Stimulated activated CD4-positive, alpha-beta T cell treated with anti-CD3 and anti-CD28 coated beads, Interleukin-4, amount 100 ng/mL, for 1 hour (primary cell): ENCODE measurements at places on chromosomes 4 and X.
A peak's percentile ranks its signal among the peaks of the same experiment; 100 is the strongest.

GRCh38 chr4:77872723-77873445 lies 10.3 kb downstream of the MRPL1 start:
- DNase-seq: no peak

DNA sequence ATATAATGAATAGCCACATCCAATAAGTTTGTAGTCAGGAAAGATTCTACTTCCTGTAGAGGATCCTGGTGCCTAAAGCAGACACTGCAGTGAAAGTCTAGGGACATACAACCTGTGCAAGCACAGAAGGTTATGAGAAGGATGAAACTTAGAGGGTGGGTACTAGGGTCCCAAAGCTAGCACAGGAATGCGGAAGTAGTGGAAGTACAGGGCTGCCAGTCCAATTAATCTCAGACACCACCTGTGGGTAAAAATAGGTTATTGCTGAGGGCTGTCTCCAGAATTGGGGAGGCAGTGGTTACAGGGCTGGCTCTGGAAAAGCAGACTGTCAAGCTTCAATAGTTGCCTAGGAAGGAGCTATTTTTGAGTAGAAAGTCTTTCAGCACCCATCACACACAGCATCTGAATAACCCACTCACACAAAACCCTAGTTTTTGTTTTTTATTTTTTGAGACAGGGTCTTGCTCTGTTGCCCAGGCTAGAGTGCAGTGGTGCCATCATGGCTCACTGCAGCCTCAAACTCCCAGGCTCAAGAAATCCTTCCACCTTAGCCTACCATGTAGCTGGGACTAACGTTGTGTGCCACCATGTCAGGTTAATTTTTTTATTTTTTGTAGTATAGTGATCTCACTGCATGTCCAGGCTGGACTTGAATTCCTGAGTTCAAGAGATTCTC lies 50.8 kb upstream of the ELF2 start:
- no peak for DNase-seq

DNA sequence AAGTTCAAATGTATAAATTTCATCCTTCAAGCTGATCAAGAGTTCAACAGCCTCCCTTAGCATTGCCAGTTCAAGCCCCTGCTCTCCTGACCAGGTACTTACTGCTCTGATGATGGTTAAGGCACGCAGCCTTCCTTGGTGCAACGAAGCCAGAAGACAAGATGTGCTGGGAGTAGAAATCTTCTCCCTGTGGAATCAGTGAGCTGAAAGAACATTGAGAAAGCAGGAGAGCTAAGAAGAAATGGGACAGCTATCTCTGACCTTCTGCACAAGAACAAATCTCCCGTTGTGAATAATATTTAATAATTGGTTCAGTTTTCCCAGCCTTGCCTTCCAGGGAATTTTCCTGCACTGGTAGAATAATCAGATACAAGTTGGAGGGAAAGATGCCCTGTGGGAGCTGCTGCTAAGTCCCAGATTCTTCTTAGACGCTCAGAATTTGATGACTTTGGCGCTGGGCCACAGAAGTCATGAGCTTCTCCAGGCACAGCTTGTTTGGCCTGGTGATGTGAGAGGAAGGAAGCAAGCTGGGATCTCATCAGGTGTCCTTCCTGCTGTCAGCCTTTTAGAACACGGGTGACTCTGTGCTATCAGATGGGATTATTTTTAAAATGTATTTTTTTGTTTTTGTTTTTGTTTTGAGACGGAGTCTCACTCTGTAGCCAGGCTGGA lies 77.8 kb downstream of the CD38 start:
- no peak for DNase-seq

DNA sequence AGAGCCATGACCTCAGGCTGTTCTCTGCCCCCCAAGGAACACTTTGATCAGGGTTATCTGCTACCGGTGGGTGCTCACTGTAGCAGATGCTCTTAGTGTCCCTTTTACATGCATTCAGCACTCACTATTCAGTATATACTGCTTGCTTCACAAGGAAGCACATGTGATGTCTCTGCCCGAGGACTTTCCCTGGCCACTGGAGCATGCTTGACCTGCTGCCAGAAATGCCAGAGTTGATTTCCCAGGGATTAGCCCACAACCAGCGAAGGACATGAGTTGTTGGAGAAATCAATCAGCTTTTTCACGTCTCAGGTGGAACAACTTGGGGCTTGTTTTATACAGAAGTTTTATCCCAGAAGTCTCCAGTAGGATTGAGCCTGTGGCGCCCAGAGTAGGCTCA lies 51.2 kb upstream of the RPS6KA3 start:
- no peak for DNase-seq

GRCh38 chrX:153638436-153639176 lies 8.4 kb upstream of the DUSP9 start:
- no peak for DNase-seq

- DNase-seq: no peak
Measured at GRCh38 chr4:42302348-42302747, 94.9 kb upstream of the SHISA3 start.

GRCh38 chr4:13093170-13093569 lies 391.0 kb downstream of the RAB28 start:
- DNase-seq: no peak

DNA sequence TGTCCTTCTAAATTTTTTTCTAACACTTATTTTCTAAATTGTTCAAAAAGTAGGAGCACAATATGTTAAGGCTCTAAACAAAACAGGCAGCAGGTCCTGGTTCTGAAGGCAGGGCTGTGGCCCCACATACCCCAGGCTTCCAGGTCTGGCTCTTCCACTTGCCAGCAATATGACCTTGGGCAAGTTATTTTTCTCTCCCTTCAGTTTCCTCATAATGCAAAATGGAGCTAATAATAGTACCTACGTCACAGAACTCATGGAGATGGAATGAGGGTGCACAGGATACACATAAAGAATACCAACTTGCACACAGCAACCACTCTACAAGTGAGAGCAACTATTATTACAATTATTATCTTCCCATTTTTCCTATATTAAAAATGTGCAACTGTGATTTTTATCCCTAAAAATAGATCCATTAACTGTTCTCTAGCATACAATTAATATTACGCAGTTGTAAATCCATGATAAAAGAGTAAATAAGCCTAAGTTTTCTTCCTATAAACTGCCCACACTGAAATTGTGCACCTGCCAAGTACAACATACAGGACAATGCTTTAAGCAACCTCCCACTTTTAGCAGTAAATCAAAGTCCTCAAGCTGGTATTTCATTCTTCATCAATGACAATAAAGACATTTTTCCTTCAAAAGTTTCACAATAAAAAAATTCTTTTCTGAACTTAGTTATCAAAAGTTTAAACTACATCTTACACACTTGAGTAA lies 27.0 kb downstream of the OTUD4 start:
- no peak for DNase-seq

- peak; percentile 72 for DNase-seq
Measured at GRCh38 chrX:40108959-40109287, 11.2 kb upstream of the BCOR start.

GRCh38 chrX:13212191-13212651 lies 107.6 kb downstream of the ATXN3L start:
- DNase-seq: no peak

- no peak for DNase-seq
Measured at GRCh38 chr4:3396600-3396999, 45.2 kb upstream of the HGFAC start.

GRCh38 chr4:41069838-41070237 lies 144.5 kb downstream of the APBB2 start:
- no peak for DNase-seq

DNA sequence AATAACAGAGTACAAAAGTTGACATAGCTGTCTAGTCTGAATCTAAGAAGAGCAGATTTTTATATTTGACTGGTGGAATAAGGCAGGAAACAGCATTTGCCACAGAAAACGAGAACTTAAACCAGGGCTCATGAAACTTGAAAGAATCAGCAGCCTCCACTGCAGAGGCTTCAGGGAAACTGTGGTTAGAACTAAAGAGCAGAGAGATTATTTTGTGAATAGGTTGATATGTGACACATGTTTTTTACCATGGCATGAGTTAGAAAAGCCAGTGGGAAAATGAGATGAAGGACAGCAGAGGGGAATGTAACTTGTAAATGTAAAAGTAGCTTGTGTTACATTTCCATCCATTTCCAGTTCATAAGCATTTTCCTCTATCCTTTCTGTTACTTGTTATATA lies 63.7 kb upstream of the CAMK2D start:
- peak; percentile 2 for DNase-seq

- peak; percentile 30 for DNase-seq
Measured at GRCh38 chr4:3044870-3045819, 29.2 kb downstream of the HTT-AS start.

DNA sequence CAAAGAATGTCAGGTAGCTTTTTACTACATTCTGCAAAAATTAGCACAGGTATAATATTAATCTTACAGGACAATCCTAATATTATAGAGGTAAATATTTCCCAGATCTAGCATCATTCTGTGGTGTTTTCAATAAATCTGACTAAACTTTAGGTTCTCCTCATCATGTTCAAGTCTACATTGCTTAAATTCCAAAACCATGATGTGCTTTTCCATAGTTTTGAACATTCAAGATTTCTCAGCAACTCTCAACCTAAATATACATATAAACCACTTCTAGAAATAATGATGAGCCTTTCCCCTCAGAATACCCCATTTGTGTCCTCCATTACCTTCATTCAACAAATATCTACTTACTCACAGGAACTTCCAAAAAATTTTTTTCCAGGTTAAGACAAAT lies 23.1 kb downstream of the EIF4E start:
- no peak for DNase-seq

- no peak for DNase-seq
Measured at GRCh38 chr4:9898596-9899305, 117.3 kb downstream of the DRD5 start.

DNA sequence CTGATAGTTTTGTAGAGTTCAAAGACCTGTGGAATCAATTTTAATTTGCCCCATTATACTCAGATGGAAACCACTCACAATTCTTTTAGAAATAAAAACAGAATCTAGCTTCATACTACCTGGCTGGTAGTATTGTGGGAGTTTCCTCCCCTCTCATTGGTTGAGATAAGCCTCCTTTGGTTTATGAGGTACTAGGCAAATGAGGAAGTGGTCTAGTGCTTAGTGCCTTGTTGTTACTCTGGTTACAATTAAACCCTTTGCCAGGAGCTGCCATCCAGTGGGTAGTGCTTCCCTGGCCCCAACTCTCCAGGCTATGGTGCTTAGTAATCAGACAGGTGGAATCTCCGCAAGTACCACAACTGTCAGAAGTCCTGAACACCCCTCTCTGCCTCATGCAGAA lies 118.3 kb downstream of the CDKL5 start:
- DNase-seq: no peak

DNA sequence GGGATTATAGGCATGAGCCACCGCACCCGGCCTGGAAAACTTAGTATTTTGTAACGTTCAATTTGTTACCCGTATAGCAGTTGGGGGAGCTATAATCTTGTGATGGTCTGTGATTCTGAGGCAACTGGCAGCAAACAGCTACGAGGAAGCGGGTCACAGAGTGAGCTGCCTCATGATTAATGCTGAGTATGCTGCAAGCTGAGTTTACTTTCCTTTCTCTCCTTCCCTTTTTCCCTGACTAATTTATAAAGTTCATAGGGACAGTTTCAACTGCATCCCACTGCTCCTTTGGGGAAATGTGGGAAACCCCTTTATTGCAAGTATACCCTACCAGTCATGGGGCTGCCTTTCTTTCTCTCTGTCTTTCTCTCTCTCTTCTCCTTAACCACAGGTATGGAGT lies 17.7 kb upstream of the ELOVL6 start:
- no peak for DNase-seq

- DNase-seq: no peak
Measured at GRCh38 chr4:55592014-55592413, at the start of gene PDCL2. TSS of gene PDCL2 (minus strand) at chr4:55592245. CDS start at chr4:55592109, 136 bp downstream.

- no peak for DNase-seq
Measured at GRCh38 chr4:155900381-155900780, 3.1 kb upstream of the TDO2 start.

GRCh38 chrX:88425739-88426138 lies 321.3 kb upstream of the CPXCR1 start:
- no peak for DNase-seq

- DNase-seq: no peak
Measured at GRCh38 chr4:29581457-29581856, 1138.7 kb upstream of the PCDH7 start.

GRCh38 chrX:72713130-72713529 lies 976 bp downstream of the PHKA1 start:
- DNase-seq: no peak

- DNase-seq: no peak
Measured at GRCh38 chr4:164379694-164380093, 374.2 kb upstream of the SMIM31 start.

DNA sequence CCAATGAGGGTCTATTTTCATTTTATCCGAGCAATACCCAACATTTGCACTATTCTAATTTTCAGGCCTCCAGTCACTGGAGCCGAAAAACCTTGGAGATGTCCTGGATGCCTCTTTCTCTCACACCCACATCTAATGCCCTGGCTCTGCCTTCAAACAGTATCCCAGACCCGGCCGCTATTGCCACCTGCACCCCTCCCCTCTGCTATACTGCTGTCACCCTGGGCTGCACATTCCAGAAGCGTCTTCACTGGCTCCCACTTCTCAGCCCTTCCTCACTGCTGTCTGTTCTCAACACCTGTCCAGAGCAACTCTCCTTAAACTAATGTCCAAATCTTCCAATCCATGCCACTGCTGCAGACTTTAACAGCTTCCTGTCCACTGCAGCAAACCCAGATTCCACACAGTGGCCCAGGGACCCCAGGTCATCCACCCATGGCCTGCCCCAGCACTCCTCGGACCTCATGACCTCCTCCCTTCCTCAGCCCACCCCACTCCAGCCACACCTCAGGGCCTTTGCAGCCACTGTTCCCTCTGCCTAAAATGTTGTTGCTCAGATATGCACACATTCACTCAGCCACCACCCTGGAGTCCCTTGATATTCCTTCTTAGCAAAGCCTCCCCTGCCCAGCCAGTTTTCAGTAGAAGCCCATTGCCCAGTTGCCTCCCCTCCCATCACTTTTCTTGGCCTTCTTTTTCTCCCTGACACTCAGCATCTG lies 30.5 kb upstream of the PPP2R2C start:
- DNase-seq: no peak

GRCh38 chr4:2168469-2169319 lies 73.2 kb downstream of the HAUS3 start:
- DNase-seq: no peak

GRCh38 chr4:41377196-41377595 lies 120.5 kb downstream of the UCHL1 start:
- DNase-seq: no peak

GRCh38 chr4:90127223-90127705 lies at the start of gene CCSER1:
TSS of gene CCSER1 (plus strand) at chr4:90127394.
- peak; percentile 35 for DNase-seq

DNA sequence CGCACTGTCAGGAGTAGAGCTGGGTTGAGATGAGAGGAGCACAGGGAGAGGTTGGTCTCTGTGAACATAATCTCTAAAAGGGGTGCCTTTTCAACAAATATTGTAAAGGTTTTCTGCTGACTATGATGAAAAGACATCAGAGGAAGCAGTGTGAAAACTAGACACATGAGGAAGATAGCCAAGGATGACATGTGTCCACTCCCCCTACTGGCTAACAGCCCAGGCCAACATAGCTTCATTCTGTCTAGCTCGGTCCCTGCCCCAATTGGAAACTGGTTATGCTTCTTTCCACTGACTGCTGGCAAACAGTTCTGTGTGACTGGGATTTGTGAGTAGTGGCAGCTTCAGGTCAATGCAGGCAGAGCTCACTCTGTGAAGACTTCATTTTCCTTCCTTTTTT lies 115.4 kb upstream of the ESX1 start:
- no peak for DNase-seq

- no peak for DNase-seq
Measured at GRCh38 chrX:48794911-48795515, 6.9 kb upstream of the HDAC6 start.

- no peak for DNase-seq
Measured at GRCh38 chrX:119667111-119667878, 25.7 kb downstream of the SEPTIN6 start.

GRCh38 chr4:71095545-71095944 lies 102.1 kb downstream of the DCK start:
- no peak for DNase-seq
